ENCODE measurements at places on chromosomes 2 and 18.

- DNase-seq, result no peak
Observed at GRCh38 chr2:33791625-33792024, 192.5 kb upstream of the FAM98A start.

- no peak for DNase-seq
Observed at GRCh38 chr18:41073372-41073954, 881.6 kb upstream of the PIK3C3 start.

GRCh38 chr2:123502931-123503330 lies 522.2 kb upstream of the CNTNAP5 start:
- no peak for DNase-seq

DNA sequence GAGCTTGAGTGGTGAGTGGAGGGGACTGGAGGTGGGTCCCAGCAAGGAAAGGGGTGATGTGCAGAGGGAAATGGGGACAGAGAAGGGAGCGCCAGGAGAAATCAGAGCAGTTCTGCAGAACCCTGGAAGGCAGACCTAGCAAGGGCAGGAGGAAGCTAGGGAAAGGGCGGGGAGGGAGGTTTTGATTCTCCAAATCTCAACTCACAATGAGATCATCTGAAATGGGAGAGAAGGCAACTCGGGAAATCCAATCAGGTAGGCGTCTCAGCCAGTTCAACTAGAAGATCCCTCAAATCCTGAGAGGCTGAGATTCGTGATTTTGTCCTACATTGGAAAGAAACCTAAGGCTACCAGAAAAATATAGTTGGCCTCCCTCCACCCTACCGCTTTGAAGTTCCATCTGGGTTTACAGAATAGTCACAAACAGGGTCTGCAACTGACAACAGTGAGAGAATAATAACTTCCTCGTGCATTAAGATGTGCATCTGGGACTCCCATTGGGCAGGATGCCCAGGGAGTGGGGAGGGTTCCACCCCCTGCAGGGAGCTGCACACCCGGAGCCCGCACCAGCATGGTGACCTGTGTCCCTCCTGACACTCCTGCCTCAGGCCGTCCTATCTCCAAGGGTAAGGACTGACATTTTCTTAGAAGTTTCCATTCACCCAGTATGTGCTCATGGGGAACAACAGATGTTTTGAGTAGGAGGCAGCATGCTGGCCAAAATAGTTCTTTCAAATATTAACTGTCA lies 113.3 kb upstream of the ODC1 start:
- DNase-seq, result no peak

GRCh38 chr2:125979886-125980285 lies 676.1 kb upstream of the GYPC start:
- no peak for DNase-seq

DNA sequence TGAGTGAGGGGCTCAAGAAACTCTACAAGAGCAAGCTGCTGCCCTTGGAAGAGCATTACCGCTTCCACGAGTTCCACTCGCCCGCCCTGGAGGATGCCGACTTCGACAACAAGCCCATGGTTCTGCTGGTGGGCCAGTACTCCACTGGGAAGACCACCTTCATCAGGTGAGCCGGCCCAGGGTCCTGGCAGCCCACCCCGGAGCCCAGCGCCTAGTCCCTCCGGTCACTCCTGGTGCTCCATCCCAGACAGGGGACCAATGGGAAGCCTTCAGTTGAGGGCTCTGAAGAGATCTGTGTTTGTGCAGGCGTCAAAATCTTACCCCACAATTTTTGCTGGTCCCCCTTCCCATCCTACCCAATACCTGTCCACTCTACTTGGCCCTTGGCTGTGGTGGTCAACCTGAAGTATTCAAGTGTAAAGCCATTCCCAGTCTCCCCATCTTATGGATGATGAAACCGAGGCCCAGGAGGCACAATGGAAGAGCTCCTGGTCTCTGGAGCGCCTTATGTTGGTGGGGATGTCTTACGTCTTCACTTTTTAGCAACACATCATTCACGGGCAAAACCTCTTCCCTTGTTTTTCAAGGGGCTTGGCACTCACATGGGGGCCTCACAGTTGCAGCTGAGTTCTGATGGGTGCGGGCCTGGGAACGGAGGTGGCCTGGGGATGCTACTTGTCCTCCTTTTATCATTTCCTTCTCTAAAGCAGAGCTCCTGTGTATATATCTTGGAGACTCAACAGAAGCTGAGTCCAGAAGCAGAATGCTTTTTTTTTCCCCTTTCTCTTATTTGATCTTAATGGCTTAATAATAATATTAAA lies 941 bp downstream of the EHD3 start:
- no peak for DNase-seq

GRCh38 chr2:168315331-168316072 lies 68.1 kb upstream of the STK39 start:
- DNase-seq, result no peak

DNA sequence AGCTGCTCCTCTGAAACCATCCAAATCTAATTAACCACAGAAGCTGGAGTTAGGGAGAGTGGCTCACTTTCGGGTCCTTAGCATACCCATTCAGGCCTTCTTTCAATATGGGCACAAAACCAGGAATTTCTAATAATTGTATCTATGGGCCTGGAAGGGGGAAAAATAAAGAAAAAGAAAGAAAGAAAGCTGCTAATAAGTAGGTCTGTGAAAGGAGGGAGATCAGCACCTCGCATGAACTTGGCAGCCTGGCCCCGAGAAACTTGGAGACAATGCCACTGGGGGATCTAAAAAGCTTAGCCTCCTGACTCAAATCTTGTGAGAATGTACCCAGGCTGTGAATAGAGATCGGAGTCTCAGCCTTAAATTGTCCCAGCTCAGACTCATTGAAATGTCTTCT lies 252.1 kb upstream of the SLC14A2 start:
- no peak for DNase-seq

- DNase-seq, result peak; percentile 79
Observed at GRCh38 chr18:12306752-12307700, 1.0 kb upstream of the TUBB6 start.

DNA sequence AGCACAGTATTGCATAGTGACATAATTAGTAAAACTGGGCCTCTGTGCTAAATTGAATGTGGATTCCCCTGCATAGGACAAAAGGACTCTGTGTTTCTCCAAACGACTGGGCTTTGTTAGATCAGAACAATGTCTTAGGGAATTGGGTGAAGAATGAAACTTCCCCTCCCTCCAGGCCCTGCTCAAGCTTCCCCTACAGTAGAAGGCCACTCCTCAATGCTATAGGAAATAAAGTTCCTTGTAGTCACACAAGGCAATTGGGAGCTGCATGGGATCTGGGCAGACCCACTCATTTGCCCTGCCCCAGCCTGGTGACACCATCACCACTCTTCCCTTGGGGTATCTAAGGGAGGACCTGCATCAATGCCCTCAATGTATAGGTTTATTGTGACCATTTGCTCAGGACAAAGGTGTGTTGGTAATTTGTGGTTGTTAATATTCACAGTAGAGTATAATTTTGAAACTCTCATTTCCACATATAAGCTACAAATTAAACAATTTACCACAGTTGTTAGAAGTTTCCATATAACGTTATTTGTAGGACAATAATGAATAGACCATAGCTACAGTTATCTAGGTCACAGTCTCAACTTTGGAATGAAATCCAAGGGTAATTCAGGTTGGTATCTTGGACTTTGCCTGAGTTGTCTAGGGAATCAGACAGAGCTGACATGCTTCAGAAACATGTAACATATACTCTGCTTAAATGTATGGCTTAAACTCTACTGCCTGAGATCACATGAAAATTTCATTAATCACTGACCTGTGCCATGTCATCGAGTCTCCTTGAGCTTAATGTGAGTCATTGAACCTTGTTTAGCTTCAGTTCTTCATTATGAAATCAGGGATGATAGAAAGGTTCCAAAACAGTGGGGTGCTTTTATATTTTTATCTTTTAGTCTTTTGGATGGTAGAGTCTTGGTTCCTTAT lies 64.8 kb upstream of the DARS1 start:
- no peak for DNase-seq

DNA sequence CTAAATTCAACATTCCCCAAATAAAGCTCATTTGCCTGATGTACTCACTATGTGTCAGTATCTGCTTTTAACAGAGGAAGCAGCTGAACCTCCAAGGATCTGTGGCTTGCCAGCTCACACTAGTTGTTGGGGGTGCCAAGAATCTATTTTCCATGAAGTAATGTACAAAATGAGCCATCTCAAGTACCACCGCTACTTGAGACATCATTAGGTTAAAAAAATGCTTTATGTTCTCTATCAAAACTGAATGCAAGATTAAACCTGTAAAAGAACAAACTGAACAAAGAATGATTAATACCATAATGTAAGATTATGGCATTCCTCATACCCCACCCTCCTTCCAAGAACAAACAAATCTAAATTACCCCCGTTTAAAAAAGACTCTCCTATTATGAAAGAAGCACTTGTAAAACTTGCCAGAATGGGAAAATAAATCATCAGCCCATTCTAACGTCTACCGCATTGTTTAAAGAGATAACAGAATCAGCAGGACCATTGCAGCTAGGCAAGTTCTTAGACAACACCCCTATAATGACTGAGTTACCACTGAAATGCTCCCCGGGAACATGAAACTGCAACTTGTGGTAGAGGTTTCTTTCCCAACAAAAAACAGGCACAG lies 471.6 kb downstream of the DLGAP1 start:
- DNase-seq, result no peak

- DNase-seq, result no peak
Observed at GRCh38 chr2:234626566-234627130, 129.8 kb upstream of the ARL4C start.

DNA sequence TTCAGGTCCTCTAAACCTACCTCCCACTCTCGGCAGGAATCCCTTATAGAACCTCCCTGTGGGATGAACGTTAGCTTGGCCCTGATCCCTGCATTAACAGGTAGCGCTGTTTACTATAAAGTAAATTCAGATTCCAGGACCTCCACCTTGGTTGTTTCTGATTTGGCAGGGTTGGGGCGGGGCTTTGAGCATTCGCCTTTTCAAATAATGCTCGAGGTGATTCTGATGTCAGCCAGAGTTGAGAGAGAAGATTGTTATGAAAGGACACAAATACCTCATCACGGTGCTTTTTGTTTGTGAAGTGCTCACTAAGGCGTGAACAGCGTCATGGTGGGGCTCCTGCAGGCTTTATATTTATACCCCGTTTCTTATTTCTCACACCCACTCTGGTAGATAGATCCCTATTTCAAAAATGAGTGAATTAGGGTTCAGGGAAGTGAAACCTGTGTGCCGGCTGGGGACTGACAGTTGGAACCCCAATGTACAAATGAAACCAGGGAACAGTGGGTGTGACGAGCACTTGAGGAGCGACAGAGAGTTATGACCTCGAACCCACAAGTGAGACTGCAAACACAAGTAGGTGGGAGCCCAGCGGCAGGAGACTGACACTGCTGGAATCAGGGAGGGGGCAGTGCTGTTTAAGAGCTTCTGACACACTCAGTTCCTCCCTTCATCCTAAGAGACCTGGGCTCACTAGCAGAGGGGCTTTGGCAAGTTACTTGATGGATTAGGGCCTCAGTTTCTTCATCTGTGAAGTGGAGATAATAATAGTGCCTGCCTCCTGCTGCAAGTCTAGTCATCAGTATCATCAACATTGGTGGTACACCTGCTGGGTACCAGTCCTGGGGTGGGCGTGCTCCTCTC lies 14.2 kb upstream of the CXCR4 start:
- peak; percentile 49 for DNase-seq

DNA sequence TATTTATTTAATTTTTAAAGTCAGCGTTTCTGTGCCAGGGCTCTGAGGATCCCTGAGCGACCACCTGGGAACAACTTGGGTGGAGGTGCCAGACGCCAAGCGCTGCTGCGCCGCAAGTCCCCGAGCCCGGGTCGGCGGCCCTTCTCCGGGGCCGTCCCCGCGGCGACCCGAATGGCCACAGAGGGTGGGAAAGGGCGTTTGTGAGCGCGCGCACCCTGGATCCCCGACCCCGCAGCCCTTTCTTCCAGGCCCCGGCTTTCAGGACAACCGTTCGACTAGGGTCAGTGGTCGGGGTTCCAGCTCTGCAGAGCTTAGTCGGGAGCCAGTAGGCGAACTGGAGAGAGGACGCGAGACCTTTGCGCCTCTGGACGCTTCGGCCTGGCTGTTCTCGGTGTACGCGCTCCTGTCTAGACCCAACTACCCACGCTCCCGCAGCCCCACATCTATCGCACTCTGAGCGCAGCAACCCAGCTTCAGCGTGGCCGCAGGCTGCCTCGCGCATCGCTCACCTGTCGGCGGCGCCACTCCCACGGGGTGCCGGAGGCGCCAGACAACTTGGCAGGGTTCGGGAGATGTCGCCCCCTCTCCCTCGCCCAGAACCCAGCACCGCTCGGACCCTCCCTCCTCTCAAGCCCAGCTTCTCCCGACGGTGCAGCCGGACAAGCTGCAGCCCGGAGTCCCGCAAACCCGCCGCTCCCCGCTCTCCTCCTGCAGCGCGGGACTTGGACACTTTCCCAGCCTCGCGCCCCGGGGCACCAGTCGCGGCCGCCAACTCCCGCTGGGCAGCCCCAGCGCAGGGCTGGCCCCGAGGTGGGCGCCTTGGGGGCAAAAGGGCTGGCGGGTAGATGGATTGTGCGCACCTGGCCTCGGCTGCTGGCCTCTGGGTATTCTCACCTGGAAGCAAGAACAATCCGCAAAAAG lies 758 bp downstream of the LYPD1 start:
- DNase-seq, result no peak

- DNase-seq, result no peak
Observed at GRCh38 chr2:207121784-207122183, 44.0 kb downstream of the KLF7 start.

GRCh38 chr2:127422559-127423477 lies 4.6 kb downstream of the PROC start:
- peak; percentile 89 for DNase-seq

- no peak for DNase-seq
Observed at GRCh38 chr2:140797718-140798117, 1333.1 kb downstream of the LRP1B start.

GRCh38 chr2:109135359-109136197 lies 6.6 kb downstream of the SH3RF3 start:
- no peak for DNase-seq

Data from NB4 (cell line).